ENCODE measurements at places on chromosomes 2 and 18.
A peak's percentile ranks its signal among the peaks of the same experiment; 100 is the strongest.

DNA sequence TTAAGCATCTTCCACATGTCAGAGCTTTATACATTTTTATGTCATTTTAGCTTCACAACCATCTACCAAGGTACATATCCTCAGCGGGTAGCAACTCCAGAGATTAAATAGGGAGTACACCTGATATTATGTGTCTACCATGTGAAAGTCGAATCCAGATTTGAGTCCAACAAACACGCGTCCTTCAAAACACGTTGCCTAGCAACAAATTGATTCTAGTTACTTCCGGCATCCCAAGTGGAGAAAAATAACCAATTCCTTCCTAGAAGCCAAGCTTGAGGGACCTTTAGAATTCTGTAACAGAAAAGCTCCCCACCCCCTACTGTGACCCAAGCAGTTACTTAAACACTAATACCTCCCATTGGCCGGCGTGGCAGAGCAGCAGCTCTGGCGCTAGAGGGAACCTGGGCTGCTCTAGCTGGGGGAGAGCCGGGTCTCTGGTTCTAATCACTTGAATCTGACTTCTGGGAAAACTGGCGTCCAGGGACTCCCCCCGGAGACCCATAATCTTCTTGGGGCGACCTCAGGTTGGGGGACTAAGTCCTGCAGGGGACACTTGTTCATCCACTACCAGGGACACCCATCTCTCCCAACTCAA lies at the start of gene ERICH2:
ERICH2 (plus strand) TSS at position 371 of the 598 bp plus-strand sequence. CDS start 304 bp downstream, outside the sequence.
- peak; percentile 30 for DNase-seq

DNA sequence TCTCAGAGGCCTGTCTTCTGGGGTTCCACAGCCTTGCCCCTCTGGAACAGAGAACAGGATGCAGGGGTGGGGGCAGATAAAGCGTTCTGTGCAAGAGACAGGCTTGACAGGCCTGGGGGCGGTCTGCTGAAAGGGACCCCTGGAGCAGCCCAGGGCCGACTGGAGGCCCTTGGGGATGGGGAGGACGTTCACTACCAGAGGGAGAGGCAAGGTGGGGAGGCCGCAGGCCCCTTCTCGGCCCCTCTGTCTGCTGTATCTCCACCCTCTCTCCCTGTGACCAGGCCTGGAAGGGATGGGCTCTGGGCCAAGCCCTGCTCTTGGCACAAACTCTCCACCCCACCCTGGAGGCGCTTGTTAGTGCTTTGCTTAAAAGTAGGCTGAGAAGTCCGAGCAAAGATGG lies 27.3 kb upstream of the INHBB start:
- no peak for DNase-seq

- DNase-seq, result no peak
These were observed 89.2 kb upstream of the GLS start for GRCh38 chr2:190791347-190791975.

GRCh38 chr2:28656937-28657615 lies 94.6 kb upstream of the PPP1CB start:
- no peak for DNase-seq

DNA sequence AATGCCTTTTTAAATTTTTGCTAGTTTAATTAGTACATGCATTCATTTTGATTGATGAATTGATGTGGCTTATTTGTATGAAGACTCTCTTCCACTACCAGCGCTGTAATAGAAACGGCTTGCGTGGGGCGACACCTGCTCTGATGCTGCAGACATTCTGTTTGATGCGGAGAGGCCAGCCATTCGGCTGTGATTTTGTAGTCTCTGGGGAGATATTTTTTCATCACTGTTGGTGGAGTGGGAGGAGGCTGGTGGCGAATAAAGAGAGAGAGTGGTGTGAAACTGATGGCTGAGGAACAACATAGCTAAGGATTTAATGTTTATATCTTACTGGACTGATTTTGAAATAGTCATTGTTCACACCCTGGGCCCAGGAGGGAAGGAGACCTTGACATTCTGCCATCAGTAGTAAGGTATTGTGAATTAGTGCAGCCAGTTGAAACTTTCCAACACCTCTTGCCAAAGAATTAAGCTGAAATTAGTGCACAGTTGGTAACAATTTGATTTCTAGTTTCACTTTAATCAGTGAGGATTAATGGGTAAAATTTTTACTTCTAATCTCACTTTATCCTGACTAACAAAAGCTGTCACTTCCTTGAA lies 224.1 kb downstream of the MTX2 start:
- no peak for DNase-seq

GRCh38 chr18:7927119-7927518 lies 360.0 kb downstream of the PTPRM start:
- no peak for DNase-seq

- DNase-seq, result no peak
These were observed 71.2 kb downstream of the KCNG2 start for GRCh38 chr18:79868811-79869541.

DNA sequence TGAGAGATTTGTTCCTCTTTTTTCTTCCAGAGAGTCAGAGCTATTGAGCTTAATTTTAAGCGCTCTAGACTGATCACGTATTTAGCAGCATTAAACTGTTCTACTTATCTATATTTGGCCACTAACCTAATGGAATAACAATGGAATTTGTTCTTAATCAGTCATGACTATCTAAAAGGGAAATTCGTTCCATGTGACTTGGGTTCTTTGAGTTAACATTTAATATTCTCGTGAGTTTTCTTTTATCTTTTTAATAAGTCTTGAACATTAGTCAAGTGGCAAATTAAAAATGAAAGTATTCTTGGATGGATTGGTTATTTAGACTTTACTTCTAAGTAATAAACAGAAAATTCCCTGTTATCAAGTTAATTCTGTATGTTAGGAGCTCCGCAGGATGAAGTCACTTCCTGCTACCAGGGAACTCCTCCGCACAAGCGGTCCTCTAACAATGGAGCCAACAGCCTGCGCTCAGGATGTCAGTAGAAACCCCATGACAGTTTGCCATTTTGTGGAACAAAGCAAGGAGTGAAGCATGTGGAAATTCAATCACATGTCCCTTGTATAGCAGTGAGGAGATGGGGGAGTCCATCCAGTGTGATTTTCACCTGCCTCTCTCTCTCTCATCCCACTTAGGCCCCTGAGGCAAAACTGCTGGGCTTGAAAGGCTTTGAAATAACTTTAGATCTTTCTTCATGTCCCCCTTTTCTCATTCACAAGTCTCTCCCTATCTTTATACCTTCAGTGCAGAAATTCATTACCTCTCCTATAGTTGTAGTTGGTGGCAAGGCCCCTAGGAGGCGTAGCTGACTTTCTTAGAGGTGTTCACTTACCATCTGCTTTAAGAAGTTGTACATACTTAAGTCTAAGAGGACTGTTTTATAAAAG lies 138.1 kb downstream of the WDR7 start:
- DNase-seq, result no peak

DNA sequence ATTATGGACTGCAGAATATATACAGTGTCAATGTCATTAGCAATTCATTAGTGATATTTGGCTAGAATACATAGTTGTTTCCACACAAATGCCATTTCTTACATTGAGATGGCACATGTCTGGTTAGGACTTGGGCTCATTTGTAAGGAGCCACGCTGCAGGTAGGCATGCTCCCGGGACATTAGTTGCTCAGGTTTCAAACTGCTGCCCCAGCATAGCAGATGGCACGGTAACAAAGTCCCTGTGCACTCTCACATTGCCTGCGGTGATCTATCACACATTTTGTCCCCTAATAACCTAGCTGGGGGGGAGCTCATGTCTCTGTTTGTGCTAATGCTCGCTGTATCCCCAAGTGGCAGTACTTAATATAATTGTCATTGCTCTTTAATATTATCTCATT lies 185.1 kb downstream of the NEDD4L start:
- DNase-seq, result no peak

DNA sequence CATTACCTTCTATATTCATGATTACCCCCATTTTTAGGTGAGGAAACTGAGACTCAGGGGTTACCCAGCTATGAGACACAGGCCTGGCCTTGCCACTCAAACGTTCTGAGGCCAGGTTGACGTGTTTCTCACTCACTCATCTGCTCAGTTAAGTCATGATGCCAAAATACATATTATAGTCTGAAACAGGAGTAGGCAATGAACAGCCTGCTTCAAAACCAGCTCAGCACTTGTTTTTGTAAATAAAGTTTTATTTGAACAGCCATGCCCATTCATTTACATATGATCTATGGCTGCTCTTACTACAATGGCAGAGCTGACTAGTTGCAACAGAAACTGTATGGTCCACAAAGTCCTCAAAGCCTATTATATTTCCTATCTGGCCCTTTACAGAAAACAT lies 74.1 kb upstream of the SMAD2 start:
- DNase-seq, result no peak

- no peak for DNase-seq
These were observed 143.3 kb downstream of the IRS1 start for GRCh38 chr2:226656367-226656766.

- DNase-seq, result no peak
These were observed 341.6 kb upstream of the VWC2L start for GRCh38 chr2:214069254-214069653.

DNA sequence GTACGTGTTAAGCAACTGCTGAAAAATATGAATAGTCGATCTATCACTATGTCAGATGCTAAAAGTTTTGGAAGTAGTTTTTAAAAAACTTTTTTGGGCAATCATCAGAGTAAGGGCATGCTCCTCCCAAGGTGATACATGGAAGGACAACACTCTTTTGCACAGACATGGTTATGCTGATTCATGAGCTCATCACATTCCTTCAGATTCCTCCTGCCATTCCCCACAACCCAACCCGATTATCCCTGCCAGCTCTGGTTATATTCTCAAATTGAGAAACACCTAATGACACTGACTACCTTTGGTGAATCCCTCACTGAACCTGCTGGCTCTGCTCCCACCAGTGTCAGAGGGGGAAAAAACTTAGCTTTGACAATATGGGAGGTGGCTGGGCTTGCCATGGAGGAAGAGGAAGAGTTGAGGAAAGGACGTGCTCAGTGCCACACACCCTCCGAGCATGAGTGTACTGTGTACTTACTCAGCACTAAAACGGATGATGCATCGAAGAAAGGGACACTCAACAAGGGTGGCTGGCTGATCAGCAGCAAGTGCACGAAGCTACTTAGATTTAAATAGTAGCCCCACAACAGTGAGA lies 83.9 kb upstream of the RNU4ATAC start:
- no peak for DNase-seq

GRCh38 chr18:6810191-6810590 lies 80.7 kb downstream of the ARHGAP28 start:
- no peak for DNase-seq

DNA sequence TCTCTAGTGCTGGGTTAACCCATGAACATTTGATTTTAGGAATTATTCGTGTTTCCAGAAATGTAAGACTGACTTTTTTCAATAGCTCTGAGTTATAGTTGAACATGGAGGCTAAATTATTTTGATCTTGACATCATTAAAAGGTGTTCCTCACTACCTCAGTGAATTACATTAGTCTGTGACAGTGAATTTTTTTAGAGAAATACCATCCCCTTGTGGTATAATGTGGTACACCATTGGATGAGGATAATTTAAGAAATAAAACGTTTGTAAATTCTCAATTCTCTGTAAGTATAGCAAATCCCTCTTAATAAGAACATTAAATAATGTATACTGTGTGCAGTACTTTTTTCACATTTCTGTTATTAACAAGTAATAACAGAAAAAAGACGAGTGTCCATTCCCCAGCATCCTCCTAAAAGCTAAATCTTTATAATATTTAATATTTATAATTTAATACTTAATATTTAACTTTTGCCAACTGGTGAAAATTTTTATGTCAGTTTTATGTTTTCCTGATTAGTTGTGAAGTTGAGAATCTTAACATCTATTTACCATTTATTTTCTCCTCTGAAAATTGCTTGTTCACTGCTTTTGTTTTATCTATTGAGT lies 70.3 kb upstream of the CWC22 start:
- DNase-seq, result no peak

DNA sequence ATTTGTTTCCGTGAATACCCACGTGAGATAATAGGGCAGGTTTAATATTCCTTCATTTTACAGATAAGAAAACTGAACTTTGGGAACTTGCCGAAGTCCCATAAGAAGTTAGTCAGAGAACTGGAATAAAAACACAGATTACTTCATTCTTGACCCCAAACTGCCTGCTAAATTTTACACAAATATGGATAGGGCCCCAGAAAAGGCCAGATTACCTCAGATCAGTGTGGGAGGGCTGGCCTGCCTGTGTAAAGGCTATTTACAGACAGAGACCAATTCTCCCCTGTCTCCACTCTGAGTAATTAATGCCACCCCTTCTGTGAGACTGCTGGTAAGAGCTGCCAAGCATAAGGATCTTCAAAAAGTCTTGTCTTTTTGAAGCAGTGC lies 139.2 kb downstream of the MGAT5 start:
- DNase-seq, result no peak

- no peak for DNase-seq
These were observed 69.9 kb downstream of the AFF3 start for GRCh38 chr2:100072503-100072902.

DNA sequence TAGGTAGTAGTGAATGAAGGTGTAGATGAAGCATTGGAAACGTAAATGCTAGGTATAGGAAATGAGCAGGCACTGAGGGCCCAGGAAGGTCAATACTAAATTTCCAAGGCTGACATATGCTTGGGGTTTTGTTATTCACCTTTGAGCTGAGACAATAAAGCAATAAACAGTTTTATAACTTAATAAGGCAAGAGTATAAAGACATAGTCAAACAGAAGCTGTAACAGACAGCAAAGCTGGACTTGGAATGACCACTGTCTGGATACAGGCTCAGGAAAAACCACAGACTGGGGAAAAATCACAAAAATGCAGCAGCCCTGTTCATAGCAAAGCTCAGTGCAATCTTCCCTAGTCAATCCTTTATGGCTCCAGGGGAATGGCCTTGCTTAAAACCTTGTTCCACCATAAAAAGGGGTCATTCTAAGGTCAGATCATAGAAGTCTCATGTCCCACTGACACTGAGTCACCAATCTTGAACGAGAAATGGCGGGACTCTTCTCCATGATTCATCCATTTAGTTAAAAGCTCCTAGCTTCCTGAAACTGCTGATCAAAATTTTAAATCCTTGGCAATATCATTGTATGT lies 493.3 kb downstream of the CMPK2 start:
- DNase-seq, result no peak

DNA sequence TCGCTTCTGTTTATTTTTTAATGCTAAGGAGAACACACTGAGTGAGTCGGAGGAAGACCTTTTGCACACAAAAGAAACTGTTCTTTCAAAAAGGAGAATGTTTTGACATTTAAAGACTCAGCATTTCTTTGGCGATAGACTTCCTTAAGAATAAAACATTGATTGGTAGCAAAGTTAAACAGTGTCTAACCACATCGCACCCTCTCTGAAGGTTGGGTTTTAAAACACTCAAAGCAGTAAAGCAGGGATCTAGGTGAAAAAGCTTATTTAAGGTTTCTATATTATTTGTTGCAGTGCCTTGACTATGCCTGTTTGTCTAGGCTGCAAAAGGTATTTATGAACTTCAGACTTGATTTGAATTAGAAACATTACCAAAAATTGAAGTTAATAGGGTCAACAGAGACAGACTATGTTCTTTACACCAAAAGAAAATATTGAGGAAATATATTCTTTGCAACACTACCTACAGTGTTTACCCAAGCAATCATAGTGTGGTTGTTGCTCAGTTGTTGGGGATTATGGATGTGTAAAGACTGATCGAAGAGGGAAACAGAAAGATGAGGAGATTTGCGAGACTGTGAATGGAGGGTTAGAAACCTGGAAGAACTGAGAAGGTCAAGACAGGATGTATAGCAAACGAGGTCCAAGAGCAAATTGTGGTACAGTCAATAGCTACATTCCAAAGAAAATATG lies 297.8 kb upstream of the SLC39A10 start:
- DNase-seq, result no peak

All from effector memory CD8-positive, alpha-beta T cell (primary cell).